ENCODE measurements at places on chromosomes 7 and 10. TPM values are rescaled to one million over a fixed set of nuclear protein-coding genes. Genes with fewer than 3 reads are reported as not detected.

DNA sequence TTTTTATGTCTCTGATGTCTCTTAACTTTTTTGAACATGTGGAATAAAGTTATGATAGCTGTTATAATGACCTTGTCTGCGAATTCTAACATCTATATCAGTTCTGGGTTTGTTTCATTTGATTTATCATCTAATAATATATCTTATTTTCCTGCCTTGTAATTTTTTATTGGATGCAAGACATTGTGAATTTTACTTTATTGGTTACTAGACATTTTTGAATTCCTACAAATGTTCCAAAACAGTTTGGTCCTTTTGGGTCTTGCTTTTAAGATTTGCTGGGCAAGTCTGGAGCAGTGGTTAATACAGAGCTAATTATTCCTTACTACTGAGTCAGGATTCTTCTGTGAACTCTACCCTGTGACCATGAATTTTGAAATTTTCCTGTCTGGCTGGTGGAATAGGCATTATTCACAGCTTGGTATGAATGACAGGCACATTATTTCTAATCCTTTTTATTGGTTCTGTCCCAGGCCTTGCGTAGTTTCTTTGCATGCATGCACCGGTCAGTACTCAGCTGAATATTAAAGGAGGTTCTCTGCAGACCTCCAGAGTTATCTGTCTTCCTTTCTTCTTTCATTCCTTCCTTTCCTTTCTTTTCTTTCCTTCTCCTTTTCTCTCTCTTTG lies 9.0 kb downstream of the CUTC start:
- DNase-seq: no peak

- no peak for DNase-seq
Observed at GRCh38 chr7:81583090-81583489, 186.8 kb downstream of the HGF start.

GRCh38 chr10:60549686-60550085 lies 160.0 kb upstream of the ANK3 start:
- peak; percentile 19 for DNase-seq

DNA sequence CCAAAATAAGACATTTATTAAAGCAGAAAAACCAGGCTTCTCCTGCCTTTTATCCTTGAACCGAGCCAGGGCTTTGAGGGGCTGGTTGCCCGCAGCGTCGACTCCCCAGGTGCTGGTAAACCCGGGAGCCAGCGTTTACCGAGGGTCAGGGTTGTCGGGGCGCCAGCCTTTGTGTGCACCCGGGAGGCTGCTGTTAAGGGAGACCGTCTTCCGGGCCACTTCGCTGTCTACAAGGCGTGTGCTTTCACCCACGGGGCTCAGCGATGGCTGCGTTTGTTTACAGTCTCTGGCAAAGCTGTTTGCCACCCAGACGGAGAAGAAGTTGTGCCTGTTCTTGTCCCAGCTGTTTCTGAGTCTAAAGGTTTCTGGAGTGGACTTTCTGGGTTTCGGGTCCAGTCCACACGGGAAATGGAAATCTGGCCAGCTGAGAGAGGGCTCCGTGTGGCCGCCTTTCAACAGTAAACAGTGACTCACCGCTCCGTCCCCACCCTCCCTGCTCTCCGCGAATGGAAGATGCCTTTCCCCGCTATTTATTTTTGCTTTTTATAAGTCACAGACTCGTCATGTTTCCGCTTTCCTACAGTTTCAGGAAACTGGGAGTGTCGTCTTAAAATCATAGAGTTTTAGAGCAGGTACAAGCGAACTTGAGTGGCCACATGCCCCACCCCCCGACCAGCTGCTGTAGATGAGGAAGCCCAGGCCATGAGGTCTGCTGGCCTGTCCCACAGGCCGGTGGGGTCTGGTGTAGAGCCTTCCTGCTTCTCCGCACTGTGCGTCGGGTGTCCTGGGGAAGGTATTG lies 2.2 kb downstream of the MAFK start:
- DNase-seq: peak; percentile 95

DNA sequence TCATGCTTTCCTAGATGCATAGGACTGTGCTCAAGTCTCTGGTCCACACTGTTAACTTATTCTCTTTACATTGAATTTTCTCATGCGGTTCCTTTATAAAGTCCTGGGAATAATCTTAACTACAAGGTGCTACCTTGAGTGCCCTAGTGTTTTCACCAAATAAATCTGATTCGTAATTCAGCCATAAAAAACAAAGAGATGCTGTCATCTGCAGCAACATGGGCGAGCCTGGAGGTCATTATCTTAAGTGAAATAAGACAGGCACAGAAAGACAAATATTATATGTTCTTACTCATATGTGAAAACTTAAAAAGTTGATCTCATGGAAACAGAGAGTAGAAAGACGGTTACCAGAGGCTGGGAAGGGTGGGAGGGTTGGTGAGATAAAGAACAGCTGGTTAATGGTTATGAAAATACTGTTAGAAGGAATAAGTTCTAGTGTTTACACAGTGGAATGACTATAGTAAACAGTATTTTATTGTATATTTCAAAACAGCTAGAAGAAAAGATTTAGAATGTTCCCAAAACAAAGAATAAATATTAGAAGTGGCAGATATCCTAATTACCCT lies 38.3 kb downstream of the NT5C3A start:
- DNase-seq: no peak

GRCh38 chr10:106959521-106959920 lies 205.0 kb downstream of the SORCS1 start:
- no peak for DNase-seq

- DNase-seq: peak; percentile 65
Observed at GRCh38 chr7:19397911-19398310, 252.7 kb upstream of the FERD3L start.

GRCh38 chr7:90736968-90737939 lies 141.1 kb downstream of the CDK14 start:
- DNase-seq: no peak

- DNase-seq: peak; percentile 39
Observed at GRCh38 chr7:73555411-73555982, 2.0 kb downstream of the BCL7B start.

DNA sequence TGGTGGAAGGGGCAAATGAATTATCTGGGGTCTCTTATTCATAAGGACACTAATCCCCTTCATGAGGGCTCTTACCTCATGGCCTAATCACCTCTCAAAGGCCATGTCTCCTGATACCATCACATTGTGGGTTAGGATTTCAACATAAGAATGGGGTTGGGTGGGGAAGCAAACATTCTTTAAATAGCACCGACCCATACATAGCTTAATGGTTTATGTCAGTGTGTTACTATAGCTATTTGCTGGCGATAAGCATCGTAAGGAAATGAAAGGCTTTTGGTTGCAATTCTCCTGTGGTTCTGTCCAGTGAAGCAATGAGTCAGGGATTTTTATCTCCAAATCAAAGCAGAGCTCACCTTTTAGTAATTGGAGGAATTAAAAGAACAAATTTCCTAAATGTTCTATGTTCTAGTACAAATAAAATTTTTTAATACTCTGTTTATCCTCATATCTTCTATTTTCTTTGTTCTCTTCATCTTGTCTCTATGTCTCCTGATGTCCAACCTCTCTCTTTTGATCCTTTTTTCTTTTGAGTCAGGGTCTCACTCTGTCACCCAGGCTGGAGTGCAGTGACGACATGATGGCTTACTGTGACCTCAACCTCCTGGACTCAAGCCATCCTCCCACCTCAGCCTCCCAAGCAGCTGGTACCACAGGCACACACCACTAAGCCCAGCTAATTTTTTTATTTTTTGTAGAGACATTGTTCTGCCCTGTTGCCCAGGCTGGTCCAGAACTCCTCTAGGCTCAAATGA lies 57.0 kb upstream of the GLCCI1 start:
- DNase-seq: peak; percentile 74

GRCh38 chr7:157555313-157555712 lies 218.5 kb downstream of the DNAJB6 start:
- peak; percentile 90 for DNase-seq

PLA2G12B gene
- total RNA-seq: not detected

MSMB gene
- total RNA-seq: not detected

PTEN gene
- under 0.01 TPM for total RNA-seq

LAMB4 gene
- total RNA-seq: 0.10 TPM

GJD4 gene
- total RNA-seq: not detected

FEZF1 gene
- not detected for total RNA-seq
